CD4-positive, alpha-beta T cell treated with Interferon gamma for 1 hour (primary cell): ENCODE measurements at places on chromosomes 7 and 10.

DNA sequence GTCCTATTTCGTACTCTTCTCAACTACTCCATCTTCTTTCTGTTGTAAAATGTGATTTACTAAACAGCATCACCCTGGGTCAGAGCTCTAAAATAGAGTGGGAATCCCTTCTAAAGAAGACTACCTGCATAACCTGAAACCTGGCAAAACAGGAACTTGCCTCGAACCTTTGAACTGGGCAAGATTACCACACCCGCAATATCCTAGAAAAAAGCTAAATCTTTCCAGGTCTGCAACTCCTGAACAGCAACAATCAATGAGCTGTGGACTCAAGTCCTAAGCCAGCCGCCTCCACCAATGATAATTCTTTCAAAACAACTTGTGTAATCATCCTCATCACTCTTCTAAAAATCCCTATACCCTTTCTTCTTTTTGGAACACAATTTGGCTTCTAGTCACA, 824.2 kb upstream of the COBL start:
- DNase-seq, result no peak

DNA sequence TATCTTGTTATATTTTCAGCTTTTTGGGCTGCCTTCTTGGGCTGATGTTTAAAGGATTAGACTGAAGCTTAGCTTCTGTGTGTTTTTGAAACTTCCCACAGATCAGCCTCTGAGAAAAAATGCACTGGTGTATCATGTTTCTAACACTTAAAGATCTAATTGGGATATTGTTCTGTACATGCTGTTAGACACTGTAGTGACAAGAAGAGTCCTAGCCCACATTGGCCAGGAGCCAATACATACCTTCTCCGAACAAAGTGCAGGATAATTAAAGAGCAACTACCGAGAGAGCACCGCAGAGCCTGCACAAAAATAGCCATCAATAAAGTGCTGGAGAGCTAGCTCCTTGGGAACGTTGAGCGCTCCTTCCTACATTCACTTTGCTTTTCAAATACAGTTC, 289.4 kb upstream of the SP8 start:
- DNase-seq, result no peak

- DNase-seq, result no peak
Measured at GRCh38 chr7:16562456-16563220, 36.0 kb downstream of the LRRC72 start.

DNA sequence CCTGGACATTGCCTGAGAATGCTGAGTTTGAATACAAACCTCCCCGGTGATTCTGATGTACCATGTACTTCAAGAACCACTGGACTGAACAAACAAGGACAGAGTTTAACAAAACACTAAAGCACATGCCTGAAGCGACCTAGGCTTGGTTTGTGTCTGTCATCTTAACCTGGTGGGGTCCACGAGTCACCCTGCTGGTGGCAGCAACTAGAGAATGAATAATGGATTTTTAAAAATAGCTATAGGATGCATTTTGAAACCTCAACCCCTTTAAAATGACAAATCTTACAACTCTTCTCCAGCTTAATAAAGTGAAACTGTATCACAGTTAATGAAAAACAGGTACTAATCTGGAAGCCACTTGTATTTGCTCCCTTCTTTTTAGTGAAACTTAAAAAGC, 25.2 kb downstream of the CDHR3 start:
- no peak for DNase-seq

- DNase-seq, result no peak
Measured at GRCh38 chr10:84763965-84764364, 435.6 kb downstream of the CCSER2 start.

GRCh38 chr7:309586-310228, 19.7 kb downstream of the FOXL3 start:
- no peak for DNase-seq

- DNase-seq, result no peak
Measured at GRCh38 chr7:120732256-120732655, 125.7 kb downstream of the TSPAN12 start.

DNA sequence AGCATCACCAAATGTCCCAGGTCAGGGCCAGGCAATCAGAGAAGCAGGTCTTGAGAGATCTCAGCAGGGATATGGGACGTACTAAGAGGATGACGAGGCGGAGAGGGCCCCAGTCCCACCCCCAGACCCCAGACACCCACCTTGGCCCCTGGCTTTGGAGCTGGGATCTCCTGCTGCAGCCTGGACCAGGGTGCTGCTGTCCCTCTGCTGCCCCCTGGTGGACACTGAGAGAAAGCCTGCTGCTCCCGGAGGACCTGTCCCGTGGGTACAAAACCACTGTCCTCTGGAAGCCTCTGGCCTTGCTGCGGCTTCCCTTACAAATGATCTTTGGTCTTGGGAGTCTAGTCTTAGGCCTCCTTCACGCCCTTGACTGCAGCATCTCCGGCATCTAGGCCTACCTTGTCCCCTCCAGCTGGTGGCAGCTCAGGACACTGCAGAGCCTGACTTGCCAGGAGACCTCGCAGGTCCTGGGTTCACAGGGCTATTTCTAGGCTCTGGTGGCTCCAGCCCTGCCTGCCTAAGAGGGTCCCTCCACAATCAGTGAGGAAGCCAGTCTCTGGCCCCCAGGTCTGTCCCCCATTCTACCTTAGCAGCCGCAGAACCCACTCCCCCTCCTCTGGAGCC, 97.1 kb downstream of the RGS10 start:
- peak; percentile 75 for DNase-seq

DNA sequence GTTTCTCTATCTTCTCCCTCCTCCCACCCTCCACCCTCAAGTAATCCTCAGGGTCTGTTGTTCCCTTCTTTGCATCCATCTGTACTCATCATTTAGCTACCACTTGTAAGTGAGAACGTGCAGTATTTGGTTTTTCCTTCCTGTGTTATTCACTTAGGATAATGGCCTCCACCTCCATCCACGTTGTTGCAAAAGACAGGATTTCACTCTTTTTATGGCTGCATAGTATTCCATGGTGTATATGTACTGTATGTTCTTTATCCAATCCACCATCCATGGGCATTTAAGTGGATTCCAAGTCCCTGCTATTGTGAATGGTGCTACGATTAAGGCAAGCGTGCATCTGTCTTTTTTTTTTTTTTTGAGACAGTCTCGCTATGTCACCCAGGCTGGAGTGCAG, 72.4 kb downstream of the PROSER2 start:
- no peak for DNase-seq

DNA sequence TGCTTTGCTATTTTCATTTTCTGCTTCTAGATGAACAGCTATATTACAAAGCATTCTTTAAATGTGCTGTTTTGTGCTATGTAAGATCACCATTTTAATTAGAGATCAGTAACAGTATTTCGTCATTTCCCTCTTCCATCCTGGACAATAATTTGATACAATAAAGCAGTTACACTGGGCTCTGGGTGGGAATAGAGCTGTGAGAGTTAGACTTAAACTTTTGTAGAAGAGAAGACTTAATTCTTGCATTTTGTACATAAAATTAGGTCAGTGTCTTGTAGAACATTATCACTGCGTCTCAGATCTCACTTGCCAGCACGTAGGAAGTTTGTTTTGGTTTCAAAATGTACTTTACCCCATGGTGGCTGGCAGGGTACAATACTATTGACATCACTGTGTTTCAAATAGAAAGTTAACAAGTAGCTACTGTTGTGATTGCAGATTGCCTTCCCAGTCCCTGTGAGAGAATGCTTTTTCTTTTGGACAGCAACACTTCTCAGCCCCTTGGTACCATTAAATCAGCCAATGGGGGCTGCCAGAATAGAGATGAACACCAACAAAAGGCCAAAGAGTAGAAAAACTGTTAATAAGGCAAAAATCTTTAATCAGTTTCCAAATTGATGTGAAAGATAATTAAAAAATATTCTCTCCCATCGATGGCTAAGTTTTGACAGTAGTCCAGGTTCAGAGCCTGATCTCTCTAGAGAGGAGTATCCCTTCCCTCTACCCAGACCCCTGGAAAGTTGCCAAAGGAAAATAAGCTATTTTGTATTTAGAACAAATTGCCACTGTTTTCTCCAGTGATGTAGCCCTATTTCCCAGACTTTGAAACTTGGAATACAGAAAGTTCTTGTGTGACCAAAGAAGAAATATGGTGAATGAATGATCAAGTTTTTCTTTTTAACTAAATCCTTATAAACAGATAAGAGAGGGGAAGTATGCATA, 35.1 kb downstream of the SMNDC1 start:
- DNase-seq, result no peak

GRCh38 chr7:17934612-17935240, 5.6 kb downstream of the SNX13 start:
- DNase-seq, result no peak

GRCh38 chr10:73647875-73648651, 6.8 kb upstream of the MYOZ1 start:
- DNase-seq, result no peak

GRCh38 chr10:102422545-102423129, 2.0 kb downstream of the FBXL15 start:
- DNase-seq, result peak; percentile 68

GRCh38 chr10:128626397-128627000, 500.3 kb upstream of the MKI67 start:
- DNase-seq, result no peak

DNA sequence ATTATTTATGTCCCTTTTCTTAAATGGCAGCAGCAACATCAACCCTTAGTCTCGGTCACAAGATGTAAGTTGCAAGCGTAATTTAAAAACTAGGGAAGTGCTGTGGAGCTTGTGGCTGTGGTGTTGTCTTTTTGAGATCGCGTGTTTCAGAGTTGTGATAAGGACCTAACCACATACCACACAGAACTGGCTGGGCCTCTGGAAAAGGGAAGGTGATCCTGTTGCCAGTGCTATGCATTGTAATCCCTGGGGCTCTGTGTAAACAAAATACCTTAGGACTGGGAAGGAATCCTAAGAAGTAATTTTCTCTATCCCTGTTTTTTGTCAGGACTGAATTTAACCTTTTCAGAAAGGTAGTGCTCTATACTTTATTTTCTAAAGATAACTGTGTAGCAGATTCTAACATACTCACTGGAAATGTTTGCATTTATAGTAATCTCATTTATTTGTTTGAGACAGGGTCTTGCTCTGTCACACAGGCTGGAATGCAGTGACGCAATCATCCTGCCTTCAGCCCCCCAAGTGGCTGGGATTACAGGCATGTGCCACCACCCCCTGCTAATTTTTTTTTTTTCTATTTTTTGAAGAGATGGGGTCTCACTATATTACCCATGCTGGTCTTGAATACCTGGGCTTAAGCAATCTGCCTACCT, 60.4 kb downstream of the INPP5F start:
- DNase-seq, result peak; percentile 12

GRCh38 chr7:151822541-151823181, 54.3 kb downstream of the PRKAG2 start:
- no peak for DNase-seq

DNA sequence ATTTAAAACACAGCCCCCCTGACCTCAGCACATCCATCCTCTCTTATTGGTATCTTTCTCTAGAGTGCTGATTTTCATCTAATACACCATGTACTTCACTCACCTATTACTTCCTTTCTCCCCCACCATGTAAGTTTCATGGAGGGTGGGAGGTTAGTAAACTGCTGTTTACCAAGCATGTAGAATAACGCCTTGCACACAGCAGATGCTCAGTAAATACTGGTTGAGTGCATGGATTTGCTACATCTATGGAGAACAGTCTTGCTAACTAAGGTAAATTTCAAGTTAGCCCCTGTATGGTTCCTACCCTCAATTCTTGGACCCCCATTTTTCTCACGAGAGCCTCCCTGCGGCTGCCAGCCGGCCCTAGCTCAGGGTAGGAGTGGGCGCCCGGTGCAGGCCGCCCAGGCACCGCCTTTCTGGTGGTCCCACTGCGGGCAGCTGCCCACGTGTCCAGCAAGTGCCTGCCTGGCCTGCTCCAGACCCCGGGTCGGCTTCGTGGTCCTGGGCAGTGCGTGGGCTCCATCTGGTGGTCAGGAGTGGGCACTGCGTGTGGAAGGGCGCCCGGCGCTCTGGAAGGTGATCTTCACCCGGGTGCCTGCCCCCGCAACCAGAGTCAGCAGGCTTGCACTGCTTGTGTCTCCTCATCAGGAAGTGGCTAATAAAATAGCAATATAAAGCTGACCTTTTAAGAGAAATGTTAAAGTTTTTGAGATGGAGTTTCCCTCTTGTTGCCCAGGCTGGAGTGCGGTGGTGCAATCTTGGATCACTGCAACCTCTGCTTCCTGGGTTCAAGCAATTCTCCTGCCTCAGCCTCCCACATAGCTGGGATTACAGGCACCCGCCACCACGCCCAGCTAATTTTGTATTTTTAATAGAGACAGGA, 63.4 kb upstream of the DNAJB6 start:
- peak; percentile 50 for DNase-seq

DNA sequence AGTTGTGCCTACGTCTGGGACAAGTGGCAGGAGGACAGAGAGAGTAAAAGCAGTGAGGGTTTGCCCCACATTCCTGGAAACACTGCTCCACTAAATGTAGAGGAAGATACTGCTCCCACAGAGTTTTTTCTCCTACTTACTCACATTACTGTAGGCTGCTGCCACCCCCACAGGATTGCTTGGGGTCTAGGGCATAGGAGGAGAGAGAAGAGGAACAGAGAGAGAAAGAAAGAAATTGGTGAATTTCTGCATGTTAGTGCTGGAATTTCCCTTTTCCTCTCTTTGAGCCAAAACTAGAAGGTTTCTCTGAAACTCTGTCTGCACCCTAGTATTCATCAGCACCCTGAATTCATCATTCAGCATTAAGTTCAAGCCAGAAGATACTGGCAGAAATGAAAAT, 397.9 kb downstream of the INHBA start:
- no peak for DNase-seq

GRCh38 chr7:32218154-32218467, 147.9 kb upstream of the PDE1C start:
- no peak for DNase-seq

GRCh38 chr7:64541438-64542359, 21.2 kb downstream of the ZNF680 start:
- no peak for DNase-seq

DNA sequence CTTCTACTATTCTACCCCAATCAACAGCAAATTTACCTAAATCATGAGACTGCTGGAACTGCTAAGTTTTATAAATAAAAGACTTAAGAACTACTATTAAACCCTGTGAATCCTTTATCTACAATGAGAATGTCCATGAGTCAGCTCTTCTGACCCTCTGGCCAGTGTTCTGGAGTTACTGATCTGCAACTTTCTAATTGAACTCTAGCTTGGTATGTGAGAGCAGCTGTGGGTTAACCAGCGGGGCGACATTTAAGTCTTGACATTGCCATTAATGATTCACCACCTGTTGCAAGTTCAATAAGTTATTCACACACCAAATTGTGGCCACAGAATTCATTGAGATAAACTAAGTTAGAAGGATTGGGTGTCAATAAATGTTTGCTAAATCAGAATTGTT, 359.8 kb downstream of the PCDH15 start:
- DNase-seq, result no peak
